AG09309 (cell line): ENCODE measurements at places on chromosomes 1 and 21.

- no peak for DNase-seq
These were observed 63.1 kb upstream of the CXADR start for GRCh38 chr21:17449701-17450100.

DNA sequence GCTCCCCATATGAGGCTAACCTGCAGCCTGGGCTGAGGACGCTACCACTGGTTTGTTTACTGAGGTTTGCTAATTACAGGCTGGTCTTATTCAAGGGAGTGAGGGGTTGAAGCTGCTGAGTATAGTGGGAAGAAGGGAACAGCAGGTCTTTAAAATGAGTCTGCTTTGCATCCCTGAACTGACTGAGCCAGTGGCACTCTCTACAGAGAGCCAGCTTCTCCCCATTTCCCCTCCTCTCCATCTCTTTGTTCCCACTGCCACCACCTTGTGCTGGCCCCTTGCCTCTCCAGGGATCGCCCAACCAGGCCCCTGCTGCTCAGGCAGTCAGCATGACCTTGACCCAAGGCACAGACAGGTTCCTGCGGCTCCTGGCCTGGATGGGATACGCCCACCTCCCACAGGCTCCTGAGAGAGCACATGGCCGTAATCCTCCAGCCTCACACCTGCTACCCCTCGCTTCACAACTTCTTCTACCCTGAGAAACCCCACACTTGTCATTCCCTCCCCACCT, 45.0 kb downstream of the IER5 start:
- DNase-seq: no peak

GRCh38 chr1:116692879-116693278, 25.3 kb upstream of the IGSF3 start:
- DNase-seq: no peak

- DNase-seq: no peak
These were observed 506 bp downstream of the SSX2IP start for GRCh38 chr1:84689514-84690396.

GRCh38 chr1:55447488-55447887, 232.3 kb upstream of the USP24 start:
- DNase-seq: no peak

- no peak for DNase-seq
These were observed 3.9 kb upstream of the DENND2D start for GRCh38 chr1:111204201-111204982.

GRCh38 chr1:46749921-46750404, 31.0 kb upstream of the EFCAB14 start:
- DNase-seq: no peak

GRCh38 chr1:223515421-223515820, 122.2 kb downstream of the CCDC185 start:
- no peak for DNase-seq
